Activated CD4-positive, CD25-positive, alpha-beta regulatory T cell treated with anti-CD3 and anti-CD28 coated beads, Interleukin-2, amount 50 U/mL, for 72 hours (primary cell): ENCODE measurements at places on chromosomes 7 and 10.

DNA sequence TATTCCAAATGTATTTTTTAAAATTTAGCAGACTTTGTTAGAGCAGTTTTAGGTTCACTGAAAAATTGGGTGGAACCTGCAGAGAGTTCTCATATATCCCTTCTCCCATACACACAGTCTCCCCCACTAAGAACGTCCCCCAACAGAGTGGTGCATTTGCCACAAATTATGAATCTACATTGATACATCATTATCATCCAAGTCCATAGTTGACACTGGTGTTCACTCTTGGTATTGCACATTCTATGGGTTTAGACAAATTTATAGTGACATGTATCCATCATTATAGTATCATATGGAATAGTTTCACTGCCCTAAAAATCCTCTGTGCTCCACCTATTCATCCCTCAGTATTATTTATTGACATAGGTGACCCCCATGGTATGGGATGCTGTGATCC lies 97.3 kb upstream of the AFAP1L2 start:
- DNase-seq = no peak

GRCh38 chr7:431658-432111 lies 88.0 kb downstream of the PDGFA start:
- no peak for DNase-seq

DNA sequence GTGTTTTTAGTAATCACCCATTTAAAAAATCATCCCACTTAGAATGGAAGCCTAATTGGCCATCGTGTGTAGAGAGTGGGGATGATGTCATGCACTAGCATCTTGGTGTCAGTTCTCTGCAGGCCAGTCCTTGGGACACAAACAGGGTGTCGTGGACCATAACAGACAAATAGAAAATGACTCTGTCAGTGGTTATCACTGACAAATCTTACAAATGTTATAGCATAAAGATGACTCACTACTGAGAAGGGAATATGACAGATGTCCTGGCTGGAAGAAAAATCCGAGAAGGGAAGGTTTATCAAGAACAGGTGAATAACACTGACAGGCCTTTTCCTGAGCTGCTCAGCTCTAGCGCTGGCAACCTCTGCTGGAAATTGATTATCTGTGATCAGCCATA lies 10.6 kb downstream of the CABCOCO1 start:
- DNase-seq = no peak

DNA sequence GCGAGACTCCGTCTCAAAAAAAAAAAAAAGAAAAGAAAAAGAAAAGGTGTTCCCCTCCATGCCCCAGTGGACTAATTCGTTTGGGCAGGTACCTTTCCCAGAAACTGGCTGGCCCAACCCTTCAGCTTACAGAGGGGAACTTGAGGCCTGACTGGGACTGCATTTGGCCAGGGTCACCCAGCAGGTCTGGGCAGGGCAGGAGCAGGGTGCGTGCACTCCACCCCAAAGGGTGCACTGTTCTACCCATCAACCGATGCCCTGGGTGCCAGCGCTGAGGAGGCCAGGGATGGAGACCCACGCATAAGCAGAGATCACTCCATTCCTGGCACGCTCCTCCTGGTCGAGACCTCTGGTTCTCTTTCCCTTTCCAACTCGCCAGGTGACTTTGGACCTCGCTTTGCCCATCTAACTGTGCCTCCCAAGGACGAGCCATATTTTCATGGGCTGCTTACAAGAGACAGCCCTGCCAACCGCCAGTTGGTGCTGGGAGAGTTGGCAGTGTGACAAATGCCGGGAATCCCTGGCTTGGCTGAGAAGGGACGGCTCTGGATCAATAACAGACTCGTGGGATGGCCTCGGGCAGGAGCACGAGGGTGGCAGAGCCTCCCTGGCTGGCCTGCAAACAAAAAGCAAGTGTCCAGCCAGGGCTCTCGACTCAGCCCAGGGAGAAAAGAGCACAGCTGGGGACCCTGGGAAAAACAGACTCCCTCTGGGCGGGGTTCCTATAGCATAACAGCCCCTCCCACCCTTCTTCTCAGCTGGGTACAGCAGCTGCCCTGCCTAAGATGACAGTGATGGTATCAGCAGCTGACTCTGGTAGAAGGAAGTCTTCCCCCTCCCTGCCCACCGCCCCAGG lies 7.9 kb downstream of the HSPB1 start:
- DNase-seq = no peak

DNA sequence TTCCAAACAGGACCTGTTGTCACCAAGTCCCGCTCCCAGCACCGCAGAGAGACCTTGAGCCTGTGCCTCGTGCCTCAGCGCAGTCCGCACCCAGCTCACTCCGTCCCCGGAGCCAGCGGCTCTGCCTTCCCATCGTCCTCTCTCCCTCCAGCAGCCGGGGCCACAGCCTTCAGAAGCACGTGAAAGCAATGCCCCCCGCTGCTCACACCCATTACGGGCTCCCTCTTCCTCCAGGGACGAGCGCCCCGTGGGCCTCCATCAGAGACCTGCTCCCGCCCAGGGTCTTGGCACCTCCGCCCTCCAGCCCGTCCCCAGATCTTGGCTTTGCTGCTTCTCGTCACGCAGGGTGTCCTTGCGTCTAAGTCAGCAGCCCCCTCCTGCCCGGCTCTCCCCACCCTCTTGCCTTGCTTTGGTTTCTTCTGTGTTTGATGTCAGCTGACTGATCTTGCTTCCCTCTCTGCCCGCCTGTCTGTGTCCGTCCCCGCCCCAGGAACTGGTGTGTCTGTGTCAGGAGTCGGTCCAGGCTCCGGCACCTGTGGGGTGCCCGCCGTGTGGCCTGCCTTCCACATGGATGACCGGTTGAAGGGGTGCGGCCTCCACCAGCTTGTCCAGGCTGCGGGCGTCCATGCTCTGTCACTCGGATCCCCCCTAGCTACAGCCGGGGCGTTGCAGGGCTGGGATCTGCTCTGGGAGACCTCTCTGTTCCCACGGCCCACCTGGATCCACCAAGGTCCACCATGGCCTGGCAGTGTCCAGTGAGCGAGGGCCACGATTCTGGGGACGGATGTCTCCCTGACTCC lies 61.9 kb downstream of the FOXL3 start:
- DNase-seq = peak; percentile 47

- DNase-seq = no peak
These were observed 171.9 kb upstream of the SP8 start for GRCh38 chr7:20958572-20958971.

GRCh38 chr7:90841759-90842429 lies 245.8 kb downstream of the CDK14 start:
- no peak for DNase-seq

DNA sequence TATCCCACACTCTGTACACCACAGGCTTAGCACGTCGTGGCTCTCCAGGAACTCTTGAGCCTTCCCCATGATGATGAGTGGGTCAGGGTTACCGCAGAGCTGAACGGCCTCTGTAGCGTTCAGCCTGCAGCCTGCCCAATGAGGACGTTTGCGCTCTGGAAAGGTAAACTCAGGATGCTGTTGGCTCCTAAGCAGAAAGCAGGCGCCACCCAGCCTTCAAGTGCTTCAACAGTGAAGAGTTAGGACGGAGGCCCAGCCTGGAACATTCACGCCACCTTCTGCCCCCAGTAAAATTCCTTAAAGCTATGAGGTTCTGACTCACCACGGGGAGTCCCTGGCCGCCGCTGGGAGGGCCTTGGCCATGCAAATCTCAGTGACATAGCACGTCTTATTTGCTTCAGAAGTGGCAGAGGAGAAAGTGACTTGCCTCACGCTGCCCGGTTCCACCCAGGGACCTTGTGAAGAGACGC lies 161.5 kb upstream of the SH2B2 start:
- no peak for DNase-seq

GRCh38 chr10:49756641-49757040 lies 5.5 kb downstream of the OGDHL start:
- DNase-seq = no peak
